ENCODE measurements at places on chromosomes 5 and 9. TPM values are rescaled to one million over a fixed set of nuclear protein-coding genes. Genes with fewer than 3 reads are reported as not detected.

The ANKRD55 gene
- total RNA-seq = 2.2 TPM

DNA sequence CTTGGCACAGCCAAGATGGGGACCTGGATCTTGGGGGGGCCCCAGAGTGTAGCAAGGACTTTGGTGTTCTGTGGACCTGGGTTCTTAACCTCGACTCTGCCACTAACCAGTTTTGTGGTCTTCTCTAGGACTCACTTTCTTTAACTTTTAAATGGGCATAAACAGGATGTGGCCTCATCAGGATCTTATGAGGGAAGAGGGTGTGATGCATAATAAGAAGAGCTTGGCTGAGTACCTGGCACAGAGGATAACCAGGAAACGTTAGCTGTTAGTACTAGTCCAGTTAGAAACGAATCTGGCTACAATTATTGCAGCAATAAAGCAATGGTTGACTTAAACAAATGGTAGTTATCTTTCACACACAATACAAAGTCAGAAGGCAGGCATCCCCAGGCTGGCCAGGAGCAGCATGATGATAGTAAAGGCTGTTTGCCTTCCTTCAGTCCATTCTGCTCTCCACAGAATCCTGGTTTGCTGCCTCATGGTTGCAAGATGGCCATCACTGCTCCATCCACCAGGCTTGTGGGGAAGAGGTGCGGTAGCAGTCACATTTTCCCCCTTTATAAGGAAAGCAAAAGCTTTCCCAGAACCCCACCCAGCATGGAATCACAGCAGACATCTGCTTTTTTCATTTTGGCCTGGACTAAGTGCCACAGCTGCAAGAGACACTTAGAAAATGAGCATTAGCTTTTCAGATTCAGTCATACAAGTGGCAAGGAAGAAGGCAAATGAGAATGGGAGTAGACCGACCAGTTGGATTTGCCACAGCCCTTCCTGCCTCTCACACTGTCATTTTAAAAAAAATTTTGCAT, 225.0 kb downstream of the AOPEP start:
- H3K36me3 ChIP-seq = no peaks in the 10 kb centered on the region
- no peaks in the 10 kb centered on the region for H3K27me3 ChIP-seq
- DNase-seq = no peak
- H3K4me1 ChIP-seq = peaks cover 25% of the 10 kb centered on the region
- peak overlapping the region; percentile 65 for H3K27ac ChIP-seq

The STING1 gene
- total RNA-seq = 10.0 TPM

- H3K36me3 ChIP-seq = no peaks in the 10 kb centered on the region
- H3K4me3 ChIP-seq = no peak overlapping the region
- DNase-seq = no peak
- no peaks in the 10 kb centered on the region for H3K27me3 ChIP-seq
- H3K27ac ChIP-seq = no peak overlapping the region
Measured at GRCh38 chr9:8392866-8393265, 593.3 kb upstream of the DMAC1 start.

- H3K27me3 ChIP-seq = no peaks in the 10 kb centered on the region
- H3K4me3 ChIP-seq = no peak overlapping the region
Measured at GRCh38 chr5:43078956-43079355, 38.8 kb upstream of the ANXA2R start.

- H3K27ac ChIP-seq = no peak overlapping the region
- H3K36me3 ChIP-seq = no peaks in the 10 kb centered on the region
Measured at GRCh38 chr9:87160148-87161102, 213.1 kb upstream of the GAS1 start.

The CKS2 gene
- total RNA-seq = 5.0 TPM

The HRH2 gene
- total RNA-seq = 0.29 TPM

- H3K36me3 ChIP-seq = no peaks in the 10 kb centered on the region
- peaks cover 7% of the 10 kb centered on the region for H3K4me1 ChIP-seq
- H3K27me3 ChIP-seq = peaks cover 4% of the 10 kb centered on the region
- H3K4me3 ChIP-seq = no peak overlapping the region
- no peak overlapping the region for H3K27ac ChIP-seq
- no peak for DNase-seq
Measured at GRCh38 chr9:38622951-38623350, 2.6 kb upstream of the ANKRD18A start.

GRCh38 chr5:171480239-171480638, 60.8 kb downstream of the FGF18 start:
- no peak for DNase-seq
- no peak overlapping the region for H3K4me3 ChIP-seq
- no peaks in the 10 kb centered on the region for H3K27me3 ChIP-seq
- H3K36me3 ChIP-seq = no peaks in the 10 kb centered on the region
- H3K27ac ChIP-seq = no peak overlapping the region
- H3K4me1 ChIP-seq = no peaks in the 10 kb centered on the region

- H3K27ac ChIP-seq = peak overlapping the region; percentile 86
- no peaks in the 10 kb centered on the region for H3K36me3 ChIP-seq
- peak overlapping the region; percentile 75 for H3K4me3 ChIP-seq
- H3K27me3 ChIP-seq = no peaks in the 10 kb centered on the region
Measured at GRCh38 chr5:112708103-112708622, 29.5 kb upstream of the APC start.

The SVEP1 gene
- total RNA-seq = 5.0 TPM

The SIT1 gene
- total RNA-seq = 0.33 TPM

Data from right lobe of liver (tissue), 6 donors.